Occipital lobe (tissue), 3 donors: ENCODE measurements at places on chromosomes 1 and 21. TPM values are rescaled to one million over a fixed set of nuclear protein-coding genes. Genes with fewer than 3 reads are reported as not detected.
A peak's percentile ranks its signal among the peaks of the same experiment; 100 is the strongest.

- DNase-seq = no peak
Observed at GRCh38 chr1:104172243-104172681, 422.6 kb downstream of the AMY1C start.

GRCh38 chr1:170665629-170666028 is 1.7 kb downstream of the PRRX1 start:
- DNase-seq = no peak

- DNase-seq = peak; percentile 62
Observed at GRCh38 chr1:40919475-40920011, 57.4 kb upstream of the CITED4 start.

GRCh38 chr1:214213136-214213535 is 67.8 kb upstream of the SMYD2 start:
- DNase-seq = no peak

DNA sequence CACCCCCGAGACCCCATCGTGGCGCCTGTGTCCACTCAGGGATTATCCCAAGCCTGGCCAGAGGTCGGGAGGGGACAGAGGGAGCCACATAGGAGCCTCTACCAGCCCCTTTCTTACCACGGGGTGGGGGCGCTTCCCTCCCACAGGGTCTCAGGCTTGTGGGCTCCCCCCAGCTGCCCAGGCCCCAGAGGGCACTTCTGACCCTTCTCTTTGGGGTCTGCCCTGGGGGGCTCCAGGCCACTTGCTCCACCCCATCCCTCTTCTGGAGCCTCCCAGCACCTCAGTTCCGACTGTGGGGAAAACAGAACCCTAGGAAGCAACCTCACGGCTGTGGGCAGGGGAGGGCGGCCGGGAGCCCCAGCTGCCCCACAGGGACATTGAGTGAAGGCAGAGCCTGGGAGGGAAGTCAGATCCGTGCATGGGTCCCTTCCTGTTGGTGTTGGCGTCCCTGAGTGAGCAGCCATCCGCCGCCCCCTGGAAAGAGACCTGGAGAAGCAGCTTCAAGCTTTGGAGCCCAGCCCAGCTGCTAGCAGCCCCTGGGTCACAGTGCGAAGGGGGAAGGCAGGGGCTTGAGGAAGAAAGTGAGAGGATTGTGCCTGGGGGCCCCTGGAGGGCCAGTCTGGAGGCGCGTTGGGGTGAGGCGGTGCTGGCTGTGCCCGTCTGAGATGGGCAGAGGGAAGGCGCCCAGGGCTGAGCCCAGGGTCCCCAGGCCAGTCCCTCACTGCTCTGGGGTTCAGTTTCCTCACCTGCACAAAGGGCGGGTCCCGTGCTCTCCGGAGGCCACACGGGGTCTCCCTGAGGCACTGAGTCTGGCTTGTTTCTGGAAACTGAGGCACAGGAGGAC is 22.1 kb downstream of the RRP1 start:
- DNase-seq = no peak

DNA sequence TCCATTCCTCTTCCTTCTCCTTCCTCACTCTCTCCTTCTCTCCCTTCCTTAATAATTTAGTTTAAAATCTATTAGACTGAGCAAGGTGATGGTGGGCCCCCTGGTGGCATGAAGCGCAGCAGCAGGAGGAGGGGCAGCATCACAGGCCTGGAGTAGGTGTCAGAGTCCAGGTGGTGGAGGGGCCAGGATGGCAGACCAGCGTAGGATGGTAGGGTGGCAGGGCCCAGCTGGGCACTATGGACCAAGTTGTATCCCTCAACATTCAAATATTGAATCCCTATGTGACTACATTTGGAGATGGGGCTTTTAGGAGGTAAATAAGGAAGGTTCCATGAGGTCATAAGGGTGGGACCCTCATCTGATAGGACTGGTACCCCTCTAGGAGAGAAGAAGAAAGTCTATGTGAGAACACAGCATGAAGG is 61.0 kb downstream of the WDR4 start:
- DNase-seq = no peak

DNA sequence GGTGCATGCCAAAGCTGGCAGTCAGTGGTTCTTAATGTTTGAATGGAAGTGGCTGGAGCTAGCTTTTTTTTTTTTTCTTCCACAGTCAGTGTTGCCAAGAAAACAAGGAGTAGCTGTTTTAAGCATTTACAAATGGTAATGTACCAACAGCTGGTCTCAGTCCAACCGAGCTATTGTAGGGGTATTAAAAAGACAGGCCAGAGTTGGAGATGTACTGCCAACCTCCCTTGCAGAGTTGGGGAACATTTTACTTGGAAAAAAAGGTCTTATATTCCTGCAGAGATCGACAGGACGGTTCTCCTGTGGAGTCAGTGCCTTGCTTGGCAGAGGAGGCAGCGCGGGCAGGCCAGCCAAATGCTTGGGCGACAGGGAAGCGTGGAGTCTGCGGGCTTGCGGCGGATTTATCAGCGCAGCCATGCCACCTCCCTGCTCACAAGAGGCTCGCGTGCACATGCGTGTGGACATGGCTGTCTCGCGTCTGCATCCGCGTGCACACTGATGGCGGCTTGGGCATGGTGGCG is 338.1 kb downstream of the RPS6KC1 start:
- peak; percentile 24 for DNase-seq

DNA sequence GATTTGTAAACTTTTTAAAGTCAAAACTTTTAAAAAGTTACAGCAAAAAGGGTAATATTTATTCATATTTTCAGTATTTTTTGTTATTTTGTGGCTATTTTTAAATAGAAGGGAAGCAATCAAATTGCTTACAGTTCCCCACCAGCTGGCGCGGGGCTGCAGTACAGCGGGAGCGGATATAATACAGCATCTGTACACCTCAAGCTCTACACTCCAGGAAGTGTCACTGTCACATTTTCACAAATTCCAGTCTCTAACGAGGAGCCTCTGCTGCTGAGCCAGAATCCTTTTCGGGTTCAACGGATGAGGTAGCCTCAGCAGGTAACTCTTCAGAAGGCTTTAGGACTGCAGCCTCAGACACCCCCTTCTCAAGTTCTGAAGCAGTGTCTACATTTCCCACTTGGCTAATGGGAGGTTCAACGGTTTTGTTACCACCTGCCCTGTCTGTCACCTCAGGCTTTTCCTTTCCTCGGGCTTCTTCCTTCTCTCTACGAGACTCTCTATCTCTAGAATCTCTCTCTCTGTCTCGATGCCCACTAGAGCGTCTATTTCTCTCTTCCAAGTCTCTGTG is 11.7 kb downstream of the SOD1 start:
- DNase-seq = no peak

- DNase-seq = no peak
Observed at GRCh38 chr1:212053993-212054392, 18.4 kb downstream of the DTL start.

DNA sequence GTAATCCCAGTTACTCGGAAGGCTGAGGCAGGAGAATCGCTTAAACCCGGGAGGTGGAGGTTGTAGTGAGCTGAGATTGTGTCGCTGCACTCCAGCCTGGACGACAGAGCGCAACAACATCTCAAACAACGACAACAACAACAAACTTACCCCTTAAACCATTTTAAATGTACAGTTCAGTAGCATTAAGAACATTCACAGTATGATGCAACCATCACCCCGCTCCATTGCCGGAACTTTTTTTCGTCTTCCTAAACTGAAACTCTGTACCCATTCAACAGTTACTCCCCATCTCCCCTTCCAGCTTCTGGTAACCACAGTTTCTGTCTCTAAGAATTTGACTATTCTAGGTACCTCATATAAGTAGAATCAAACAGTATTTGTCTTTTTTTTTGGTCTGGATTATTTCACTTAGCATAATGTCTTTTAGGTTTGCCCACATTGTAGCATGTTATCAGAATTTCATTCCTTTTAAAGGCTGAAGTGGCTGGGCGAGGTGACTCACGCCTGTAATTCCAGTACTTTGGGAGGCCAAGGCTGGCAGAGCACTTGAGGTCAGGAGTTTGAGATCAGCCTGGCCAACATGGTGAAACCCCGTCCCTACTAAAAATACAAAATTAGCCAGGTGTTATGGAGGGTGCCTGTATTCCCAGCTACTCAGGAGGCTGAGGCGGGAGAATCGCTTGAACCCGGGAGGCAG is 19.6 kb downstream of the CA6 start:
- no peak for DNase-seq

GRCh38 chr1:66353257-66353656 is 180.7 kb upstream of the SGIP1 start:
- peak; percentile 66 for DNase-seq

DNA sequence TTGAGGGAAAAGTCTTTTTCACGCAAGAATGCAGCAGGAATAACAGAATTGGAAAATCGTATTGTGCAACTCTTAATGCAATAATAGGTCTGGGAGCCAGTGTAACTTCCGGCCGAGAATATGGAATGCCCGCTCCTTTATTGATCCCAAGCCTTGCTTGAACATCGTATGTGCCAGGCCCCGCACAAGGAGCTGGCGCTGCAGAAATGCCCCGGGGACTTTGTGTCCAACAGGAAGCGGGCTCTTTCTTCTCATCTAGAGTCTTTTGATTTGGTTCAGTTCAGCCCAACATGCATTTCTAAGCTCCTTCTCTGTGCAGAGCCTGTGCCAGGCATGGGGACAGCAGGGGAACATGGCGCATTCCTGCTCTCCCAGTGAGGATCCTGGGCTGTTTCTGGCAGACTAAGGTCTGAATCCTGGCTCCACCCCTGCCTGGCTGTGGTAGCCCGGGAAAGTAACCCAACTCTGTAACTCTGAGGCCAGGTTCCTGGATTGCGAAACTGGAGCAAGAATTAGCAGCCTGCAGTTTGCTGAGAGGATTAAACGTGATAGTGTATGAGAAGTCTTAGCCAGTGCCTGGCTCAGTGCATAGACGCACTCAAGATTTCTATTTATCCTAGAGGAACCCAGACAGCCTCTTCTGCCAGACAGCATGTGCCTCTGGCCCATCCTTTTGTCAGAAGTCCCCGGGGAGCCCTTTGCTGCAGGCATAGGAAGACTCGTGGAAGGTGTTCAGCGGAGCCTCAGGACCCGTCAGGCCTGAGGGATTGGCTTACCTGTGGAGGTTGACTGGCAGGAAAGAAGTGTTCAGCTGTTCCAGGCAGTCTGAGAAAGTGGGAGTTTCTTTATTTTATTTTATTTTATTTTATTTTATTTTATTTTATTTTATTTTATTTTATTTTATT is 987 bp upstream of the CDCP2 start:
- DNase-seq = no peak

GRCh38 chr1:178137238-178137637 is 43.3 kb downstream of the RASAL2 start:
- DNase-seq = no peak

DNA sequence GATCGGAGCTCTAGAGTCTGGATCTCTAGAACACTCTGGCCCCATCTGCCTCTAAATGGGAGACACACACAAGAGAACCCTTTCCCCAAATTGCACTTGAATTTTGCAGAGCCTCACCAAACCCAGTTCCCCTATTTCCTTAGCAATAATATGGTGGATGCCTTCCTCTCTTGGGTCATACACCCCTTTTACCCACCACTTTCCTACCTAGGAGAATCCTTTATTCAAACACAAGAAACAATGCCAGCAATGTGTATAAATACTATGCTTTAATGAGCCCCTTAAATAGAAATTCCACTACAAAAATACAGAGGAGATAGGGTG is 760 bp upstream of the SF3B4 start:
- DNase-seq = no peak

- DNase-seq = no peak
Observed at GRCh38 chr1:14804626-14805025, 206.1 kb downstream of the KAZN start.

DNA sequence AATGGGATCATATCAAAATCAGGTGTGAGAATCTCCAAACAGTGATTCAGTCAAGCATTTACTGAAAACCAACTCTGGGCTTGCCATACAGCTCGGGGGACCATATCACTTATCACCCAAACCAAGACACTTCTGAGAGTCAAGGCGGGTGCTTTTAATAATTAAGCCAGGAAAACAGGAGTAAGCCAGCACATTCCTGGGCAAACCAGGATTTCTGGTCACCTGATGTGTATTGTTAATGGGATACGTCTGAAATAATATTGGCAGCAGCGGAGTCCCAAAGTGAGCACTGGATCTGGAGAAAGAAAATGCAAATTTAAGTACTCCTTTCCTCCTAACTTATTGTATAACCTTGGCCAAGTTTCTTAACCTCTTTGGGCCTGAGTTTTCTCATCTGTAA is 17.6 kb downstream of the OSCP1 start:
- no peak for DNase-seq

DNA sequence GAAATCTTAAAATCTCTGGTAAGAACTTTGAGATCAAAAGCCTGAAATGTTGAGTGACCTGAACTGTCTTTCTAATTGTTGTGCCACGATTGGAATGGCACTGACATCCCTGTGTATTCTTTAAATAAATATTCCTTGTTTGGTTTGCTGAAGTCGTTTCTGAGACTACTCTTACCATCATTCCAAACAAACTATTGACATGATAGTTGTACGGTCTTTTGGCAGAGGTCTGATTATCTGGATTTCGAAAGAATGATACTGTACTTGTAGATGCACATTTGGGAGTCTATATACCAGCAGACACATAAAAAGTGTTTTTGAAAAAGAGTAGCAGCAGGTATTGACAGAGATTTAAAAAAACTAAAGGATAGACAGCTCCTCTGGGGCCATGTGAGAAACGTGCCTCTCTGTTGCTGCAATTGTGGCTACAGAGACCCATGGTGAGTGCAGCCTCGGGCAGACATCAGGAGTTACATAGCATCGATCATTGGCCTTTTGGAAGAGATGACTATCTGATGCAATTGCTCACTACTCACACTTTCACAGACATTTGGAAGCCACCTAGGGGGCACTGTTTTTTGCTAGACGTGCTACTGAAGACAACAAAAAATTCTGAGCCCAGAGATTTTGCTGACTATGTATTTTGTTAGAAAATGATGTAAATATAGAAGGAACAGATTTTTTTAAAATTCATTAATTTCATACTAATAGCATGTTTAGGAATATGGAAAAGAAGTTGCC is 464.5 kb downstream of the KCNT2 start:
- DNase-seq = no peak

DNA sequence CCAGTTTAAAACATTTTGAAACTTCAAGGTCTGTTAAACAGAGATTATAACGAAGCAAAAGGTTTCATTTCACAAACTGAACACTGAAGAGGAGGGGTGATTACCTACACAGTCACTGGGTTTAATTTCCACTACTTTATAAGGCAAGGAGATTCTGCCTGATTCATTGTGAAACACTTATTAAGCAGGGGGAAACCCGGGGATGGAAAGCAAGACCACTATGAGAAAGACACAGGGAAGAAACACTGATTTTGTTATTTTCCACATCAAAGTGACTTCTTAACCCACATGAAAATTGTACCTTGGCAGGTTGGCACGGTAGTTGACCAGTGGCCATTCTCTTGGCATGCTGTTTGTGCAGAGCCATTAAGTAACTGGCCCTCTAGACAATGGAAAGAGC is 8.1 kb upstream of the F5 start:
- DNase-seq = no peak

Gene GABRD
- total RNA-seq = 0.62 TPM

Gene TMCC2
- total RNA-seq = 45.9 TPM

Gene DNASE2B
- total RNA-seq = 0.16 TPM

Gene LINGO4
- not detected for total RNA-seq

Gene OR2T12
- not detected for total RNA-seq

Gene ISG20L2
- 6.2 TPM for total RNA-seq

Gene ANGEL2
- total RNA-seq = 103 TPM

Gene DNAJC28
- 6.4 TPM for total RNA-seq

Gene LAX1
- not detected for total RNA-seq

Gene FOXO6
- total RNA-seq = 5.9 TPM
